ENCODE measurements at places on chromosomes 5 and 9.

DNA sequence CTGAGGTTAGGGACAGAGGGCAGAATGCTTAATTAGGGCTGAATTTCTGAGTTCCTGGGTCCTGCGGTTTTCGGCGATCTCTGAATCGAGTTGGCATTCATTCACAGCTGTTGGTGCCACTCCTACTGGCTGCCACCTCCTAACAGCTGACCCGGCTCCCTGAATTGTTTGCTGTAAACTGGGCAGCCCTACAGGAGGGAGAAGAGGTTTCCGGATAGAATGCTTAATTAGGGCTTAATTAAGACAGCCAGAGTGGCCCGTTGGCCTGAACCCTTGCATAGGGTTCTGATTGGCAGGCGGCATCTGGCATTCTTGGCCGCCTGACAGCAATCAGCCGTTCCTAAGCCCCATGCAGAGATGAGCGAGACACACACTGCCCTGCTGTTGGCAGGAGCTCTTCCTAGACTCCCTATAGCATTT, 25.7 kb downstream of the FRMPD1 start:
- DNase-seq, result no peak

DNA sequence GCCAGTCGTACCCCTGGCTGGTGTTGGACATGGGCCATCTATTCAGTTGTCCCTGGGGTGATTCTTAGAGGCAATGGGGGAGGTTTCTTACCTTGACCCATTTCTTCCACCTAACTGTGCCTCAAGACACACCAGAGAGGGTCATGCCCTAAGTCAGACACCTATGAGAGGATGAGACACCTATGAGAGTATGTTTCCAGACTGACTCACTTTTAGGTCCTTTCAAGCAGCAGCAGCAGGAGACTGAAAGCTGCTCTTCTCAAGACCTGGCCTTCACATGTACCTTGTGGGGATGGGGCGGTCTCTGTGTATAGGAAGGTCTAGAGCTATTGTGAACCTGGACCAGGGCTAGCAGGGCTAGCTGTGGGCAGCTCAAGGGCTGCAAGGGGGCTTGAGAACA, 130.1 kb downstream of the TENT4A start:
- no peak for DNase-seq

GRCh38 chr9:18606281-18606680, 132.3 kb downstream of the ADAMTSL1 start:
- no peak for DNase-seq

GRCh38 chr9:125564631-125565030, 142.4 kb downstream of the MAPKAP1 start:
- no peak for DNase-seq

- no peak for DNase-seq
Measured at GRCh38 chr9:95067057-95067456, 250.5 kb downstream of the FANCC start.

DNA sequence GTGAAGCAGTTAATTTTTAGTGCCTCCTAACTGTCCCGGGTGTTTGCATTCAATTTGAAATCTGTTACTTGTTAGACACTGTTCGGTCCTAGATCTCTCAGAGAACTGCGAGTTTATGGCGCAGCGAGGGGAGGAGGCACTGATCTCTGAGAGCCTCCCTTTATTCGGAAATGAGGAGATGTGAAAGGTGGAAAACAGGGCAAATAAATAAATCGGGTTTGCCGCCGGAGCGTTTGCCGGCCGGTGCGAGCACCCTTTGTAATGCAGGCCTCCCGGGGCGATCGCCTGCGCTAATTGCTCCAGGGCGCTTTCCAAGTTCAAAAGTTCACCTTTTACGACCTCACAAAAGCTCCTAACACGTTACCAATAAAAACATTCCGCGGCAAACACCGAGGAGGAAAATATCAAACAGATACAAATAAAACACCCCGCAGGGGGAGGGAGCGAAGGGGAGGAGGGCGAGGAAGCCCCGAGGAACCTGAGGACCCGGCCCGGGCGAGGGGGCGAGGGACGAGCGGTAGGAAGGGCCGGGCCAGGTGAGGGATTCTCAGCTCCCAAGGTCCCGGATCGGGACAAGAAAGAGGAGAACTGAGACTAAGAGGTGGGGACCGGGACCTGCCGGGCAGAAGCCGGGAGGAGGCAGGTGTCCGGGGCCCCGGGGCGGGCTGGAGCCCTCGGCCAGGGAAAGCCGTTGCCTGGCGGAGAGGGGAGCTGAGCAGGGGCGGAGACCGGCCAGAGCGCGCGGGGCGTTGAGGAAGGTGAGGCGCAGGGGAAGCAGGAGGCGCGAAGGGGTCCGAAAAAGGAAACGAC, 1.4 kb downstream of the NR6A1 start:
- no peak for DNase-seq

DNA sequence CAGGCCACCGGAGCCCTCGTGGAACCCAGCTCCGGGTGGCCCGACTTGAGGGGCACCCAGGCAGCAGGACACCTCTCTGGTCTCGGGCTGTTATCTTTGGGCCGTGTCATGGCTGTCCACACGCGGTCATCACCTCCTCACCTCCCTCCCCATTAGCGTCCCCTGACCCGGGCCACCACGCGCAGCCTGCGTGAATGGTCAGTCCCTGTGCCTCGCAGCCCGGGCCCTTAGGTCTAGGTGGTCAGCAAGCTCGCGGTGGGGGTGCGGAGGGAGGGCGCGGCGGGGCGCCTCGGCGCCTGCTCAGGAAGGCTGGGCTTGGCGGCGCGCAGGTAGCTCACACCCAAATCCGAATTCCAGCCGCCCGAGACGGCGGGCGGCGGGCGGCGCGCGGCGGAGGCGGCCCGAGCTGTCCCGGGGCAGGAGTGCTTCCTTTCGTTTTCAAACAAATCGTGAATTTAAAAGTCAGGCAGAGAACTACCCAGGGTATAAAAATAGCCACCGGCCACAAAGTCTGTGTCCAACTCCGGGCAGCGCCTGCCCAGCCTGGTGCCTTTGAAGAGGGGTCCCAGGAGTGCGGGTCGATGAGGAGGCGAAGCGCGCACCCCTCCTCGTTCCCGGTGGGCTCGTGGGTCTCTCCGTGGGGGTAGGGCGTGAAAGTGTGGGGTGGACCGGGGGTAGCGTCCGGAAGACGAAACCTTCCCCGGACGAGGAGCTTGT, 1.0 kb upstream of the RXRA start:
- peak; percentile 51 for DNase-seq

DNA sequence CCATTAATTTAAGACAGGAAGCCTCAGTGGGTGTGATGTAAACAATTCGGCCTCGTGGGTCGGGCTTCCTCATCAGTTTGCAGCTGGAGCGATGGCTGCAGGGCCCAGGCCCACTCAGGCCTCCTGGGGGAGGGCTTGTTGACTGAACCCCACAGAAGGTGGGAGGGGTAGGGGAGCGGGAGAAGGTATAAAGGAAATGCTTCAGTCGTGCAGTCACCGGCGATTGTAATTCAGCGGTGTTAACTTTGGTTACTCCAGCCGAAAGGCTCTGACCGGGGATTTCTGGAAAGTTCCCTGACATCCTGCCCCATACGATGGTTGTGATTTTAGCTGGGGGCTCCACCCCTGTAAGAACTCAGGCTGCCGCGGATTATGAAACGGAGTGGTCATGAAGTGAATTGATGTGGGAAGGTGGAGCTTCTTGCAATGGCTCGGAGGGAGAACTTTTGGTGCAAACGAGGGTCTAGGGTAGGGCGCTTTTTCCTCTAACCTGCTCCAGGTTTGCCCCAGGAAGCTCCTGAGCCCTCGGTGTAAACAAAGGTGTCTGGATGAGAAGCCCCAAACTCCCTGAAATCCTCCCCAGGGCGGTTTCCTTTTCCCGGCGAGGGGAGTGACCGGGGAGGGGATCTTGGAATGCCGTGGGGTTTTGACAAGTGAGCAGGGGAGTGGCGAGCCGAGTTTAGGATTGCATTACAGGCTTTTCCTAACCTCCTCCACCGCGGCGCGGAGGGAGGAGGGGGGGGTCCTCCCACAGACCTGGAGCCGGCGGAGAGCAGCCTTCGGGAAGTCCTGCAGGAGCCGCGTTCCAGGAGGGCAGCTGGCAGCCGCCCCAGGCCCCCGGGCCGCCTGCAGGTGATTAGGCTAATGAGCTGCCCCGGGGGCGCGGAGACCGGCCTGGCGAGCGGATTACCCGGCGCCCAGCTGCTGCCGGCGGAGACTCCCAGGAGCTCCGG, 215.5 kb downstream of the PDZD2 start:
- DNase-seq, result peak; percentile 80

DNA sequence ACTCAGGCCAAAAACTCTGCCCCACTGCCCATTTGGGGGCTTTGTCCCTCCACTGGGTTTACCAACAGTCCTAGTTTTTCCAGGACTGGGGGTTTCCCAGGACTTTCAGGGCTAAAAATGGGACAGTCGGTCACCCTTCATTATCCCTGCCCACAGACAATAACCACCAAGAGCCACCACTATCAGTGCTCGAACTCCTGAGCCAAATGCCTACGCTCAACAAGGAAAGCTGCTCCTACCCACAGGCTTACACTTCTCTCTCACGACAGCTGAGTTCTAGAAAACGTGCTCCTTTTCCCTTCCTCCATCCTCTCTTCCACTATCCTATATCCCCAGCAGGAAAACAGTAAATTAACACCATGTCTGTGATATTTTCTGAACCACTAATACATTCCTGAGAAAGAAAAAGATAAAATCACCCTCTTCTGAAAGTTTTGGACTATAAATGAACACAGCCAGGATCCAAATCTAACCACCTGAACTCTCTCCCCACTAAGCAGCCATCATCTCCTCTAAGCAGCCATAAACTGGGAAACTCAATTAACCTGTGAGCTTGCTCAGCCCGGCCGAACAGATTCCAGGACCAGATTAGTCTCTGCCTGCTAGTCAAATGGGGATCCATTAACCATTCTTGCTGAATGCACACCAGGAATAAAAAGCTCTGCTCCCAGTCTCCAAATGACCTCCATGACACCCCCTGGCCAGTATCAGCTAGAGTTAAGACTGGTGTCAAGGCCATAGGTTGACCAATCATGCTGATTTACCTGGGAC, 41.8 kb downstream of the KLHL3 start:
- DNase-seq, result no peak

- no peak for DNase-seq
Measured at GRCh38 chr9:99515895-99516656, 294.0 kb downstream of the SEC61B start.

- no peak for DNase-seq
Measured at GRCh38 chr9:113592876-113593575, 129.5 kb downstream of the RGS3 start.

DNA sequence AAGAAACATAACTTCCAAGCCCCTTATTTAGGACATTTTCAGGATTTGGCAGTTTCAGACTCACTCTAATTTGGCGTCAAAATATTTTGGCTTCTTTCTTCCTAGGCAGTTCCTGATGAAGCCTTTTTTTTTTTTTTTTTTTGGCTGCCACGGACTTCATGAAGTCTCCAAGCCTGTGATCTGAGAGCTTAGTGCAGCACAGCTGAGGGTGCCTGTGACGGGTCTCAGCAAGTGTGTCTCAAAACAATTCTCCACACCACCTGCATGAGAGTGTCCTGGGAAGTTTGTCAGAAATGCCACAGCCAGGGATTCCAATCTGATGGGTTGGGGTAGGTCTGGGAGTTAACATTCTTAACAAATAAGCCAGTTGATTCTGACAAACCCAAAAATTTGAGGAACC, 6.0 kb upstream of the ESM1 start:
- DNase-seq, result no peak

GRCh38 chr9:127608104-127608966, 3.7 kb upstream of the STXBP1 start:
- peak; percentile 89 for DNase-seq

GRCh38 chr5:77033338-77033737, 3.1 kb downstream of the AGGF1 start:
- no peak for DNase-seq

GRCh38 chr5:76679231-76679630, 36.7 kb upstream of the F2R start:
- DNase-seq, result no peak

GRCh38 chr5:71877511-71877910, 158.4 kb downstream of the CARTPT start:
- DNase-seq, result no peak

DNA sequence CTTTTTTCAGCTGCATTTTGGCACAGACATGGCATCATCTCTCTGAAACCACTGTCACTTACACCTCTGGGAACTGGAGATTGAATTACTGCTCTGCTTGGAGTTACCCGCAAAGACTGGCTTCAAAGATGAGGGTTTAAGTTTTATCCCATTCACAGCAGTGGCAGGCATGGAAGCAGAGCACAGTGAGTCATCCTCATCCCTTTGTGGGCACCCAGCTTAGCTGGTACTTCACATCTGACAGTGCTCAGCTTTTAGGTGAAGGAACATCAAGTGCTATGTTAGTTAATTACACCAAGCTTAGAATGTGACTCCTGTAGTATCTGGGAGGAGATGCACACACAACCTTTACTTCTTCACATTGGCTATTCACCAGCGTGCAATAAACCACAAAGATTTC, 24.8 kb upstream of the ALDH1A1 start:
- peak; percentile 69 for DNase-seq

GRCh38 chr9:117827456-117827855, 123.3 kb downstream of the TLR4 start:
- no peak for DNase-seq

GRCh38 chr9:132645711-132646110, 24.1 kb downstream of the DDX31 start:
- no peak for DNase-seq

DNA sequence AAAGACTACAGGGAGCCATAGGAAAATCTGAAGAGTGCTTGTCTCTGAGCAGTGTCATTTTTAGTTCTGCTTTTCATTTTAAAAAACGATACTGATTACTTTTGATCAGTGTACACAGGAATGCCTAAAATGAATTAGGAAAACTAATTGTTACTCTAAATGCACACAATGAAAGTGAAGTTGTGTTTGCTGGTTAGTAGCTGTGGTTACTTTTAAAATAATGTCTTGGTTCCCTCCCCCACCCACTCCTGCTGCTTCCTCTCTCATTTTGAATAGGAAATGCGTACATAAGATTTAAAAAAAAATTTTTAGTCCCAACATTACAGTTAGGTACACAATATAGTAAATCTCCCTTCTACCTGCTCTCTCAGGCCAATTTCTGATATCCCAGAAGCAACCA, 47.5 kb upstream of the PLPP1 start:
- no peak for DNase-seq

- no peak for DNase-seq
Measured at GRCh38 chr5:39485079-39485478, 60.3 kb upstream of the DAB2 start.

GRCh38 chr5:142613271-142613671, 72.6 kb downstream of the FGF1 start:
- no peak for DNase-seq

DNA sequence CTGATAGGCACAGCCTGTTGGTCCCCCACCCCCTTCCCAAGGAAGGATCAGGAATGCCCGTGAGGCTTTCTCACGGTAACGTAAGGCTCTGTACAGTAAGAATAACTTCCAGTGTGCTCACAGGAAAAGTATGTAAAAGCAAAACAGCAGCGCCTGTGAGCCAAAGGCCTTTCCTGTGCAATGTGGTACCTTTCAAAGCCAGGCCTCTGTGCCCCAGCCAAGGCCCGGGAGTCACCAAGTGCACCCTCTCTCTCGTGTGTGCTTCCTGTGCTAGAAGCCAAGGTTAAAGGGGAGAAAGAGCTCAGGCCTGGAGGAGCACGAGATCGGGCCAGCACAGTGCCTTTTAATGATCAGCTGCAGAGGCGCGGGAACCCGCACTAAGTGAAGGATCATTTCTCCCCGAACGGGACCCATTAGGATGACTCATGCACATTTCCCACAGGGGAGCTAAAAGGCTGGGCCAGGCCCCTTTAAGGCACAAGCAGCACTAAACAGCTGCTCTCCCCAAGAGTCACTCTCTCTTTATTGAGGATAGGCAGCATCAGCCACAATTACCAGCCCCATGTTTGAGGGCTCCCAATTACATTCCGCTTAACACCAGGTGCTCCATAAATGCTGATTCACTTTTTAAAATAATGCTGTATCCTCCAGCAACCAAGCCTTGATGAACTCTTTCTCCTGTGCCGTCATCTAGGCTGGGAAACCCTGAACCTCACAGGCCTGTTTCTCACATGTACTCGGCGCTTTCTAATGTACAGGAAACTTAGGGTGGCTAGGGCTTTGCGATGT, 42.8 kb downstream of the SHB start:
- DNase-seq, result peak; percentile 85

Data from urothelium cell line (cell line).